CD14-positive monocyte (primary cell): ENCODE measurements at places on chromosomes 5 and 9.

DNA sequence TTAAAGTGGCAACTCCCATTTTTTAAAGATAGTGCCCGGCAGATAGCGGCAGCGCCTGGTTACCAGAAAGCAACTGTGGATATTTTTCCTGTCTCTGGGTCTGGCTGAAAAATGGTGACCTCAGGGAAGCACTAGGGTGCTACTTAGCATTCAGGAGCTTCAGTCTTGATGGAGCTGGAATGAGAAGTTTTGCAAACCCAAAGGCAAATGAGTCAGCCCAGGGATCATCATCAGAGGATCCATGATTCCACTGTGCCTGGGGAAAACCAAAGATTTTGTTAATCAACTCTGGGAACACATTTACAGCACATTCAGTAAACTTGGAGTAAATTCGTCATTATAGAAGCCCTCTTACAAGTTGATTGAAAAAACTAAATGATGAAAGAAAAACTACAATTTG is 26.7 kb downstream of the F2R start:
- no peak for DNase-seq
- H3K36me3 ChIP-seq = no peaks in the 10 kb centered on the region
- no peaks in the 10 kb centered on the region for H3K27me3 ChIP-seq
- H3K4me1 ChIP-seq = no peaks in the 10 kb centered on the region

- H3K4me3 ChIP-seq = no peak overlapping the region
- H3K4me1 ChIP-seq = no peaks in the 10 kb centered on the region
- H3K36me3 ChIP-seq = no peaks in the 10 kb centered on the region
- DNase-seq = no peak
- H3K27me3 ChIP-seq = no peaks in the 10 kb centered on the region
Measured at GRCh38 chr5:89011778-89012711, 129.1 kb upstream of the MEF2C start.

DNA sequence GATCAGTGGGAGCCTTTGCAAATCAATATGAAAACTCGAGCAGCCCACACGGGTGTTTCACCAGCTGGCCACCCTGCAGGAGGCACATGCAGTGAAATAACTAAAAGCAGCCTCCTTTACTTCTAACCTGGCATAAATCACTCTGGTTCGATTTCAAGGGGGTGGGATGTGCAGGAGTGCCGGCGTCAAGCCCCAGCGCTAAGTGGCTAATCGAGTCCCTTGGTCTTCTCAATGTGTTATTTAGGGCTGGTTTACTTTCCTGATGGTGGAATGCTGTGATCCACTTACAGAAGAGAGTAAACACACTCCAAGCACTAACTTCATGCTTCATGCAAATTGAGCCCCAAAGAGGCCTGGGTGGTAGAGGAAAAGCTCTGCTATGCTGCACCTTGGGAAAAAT is 109.4 kb downstream of the TMEM174 start:
- no peaks in the 10 kb centered on the region for H3K36me3 ChIP-seq
- H3K27me3 ChIP-seq = peaks cover 19% of the 10 kb centered on the region
- no peaks in the 10 kb centered on the region for H3K4me1 ChIP-seq
- H3K4me3 ChIP-seq = no peak overlapping the region

DNA sequence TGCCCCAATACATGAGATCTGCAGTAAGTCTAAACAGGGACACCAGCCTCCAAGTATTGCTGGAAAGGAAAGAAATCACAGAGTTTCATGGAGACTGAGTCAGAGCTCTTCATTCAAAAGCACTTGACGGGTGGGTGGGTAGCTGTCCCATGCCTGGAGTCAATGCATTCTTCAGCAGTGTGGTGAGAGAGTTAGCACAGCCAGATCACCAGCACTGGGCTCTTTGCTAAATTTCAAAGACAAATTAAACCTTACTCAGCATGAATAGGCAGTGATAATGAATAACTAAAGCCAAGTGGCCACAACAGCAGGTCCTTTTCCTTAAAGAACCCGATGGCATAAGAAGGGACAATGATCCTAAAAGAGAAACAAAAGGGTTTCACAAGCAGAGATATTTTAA is 192.4 kb downstream of the ACTL7B start:
- no peaks in the 10 kb centered on the region for H3K36me3 ChIP-seq
- H3K4me1 ChIP-seq = peaks cover 21% of the 10 kb centered on the region
- H3K27ac ChIP-seq = no peak overlapping the region
- H3K4me3 ChIP-seq = no peak overlapping the region

GRCh38 chr5:83494087-83494620 is 22.6 kb downstream of the VCAN start:
- no peak overlapping the region for H3K4me3 ChIP-seq
- peaks cover 100% of the 10 kb centered on the region for H3K36me3 ChIP-seq
- no peak for DNase-seq
- peak overlapping the region; percentile 7 for H3K27ac ChIP-seq
- H3K4me1 ChIP-seq = peaks cover 5% of the 10 kb centered on the region
